SK-MEL-5 (cell line): ENCODE measurements at places on chromosomes 6 and 20.

DNA sequence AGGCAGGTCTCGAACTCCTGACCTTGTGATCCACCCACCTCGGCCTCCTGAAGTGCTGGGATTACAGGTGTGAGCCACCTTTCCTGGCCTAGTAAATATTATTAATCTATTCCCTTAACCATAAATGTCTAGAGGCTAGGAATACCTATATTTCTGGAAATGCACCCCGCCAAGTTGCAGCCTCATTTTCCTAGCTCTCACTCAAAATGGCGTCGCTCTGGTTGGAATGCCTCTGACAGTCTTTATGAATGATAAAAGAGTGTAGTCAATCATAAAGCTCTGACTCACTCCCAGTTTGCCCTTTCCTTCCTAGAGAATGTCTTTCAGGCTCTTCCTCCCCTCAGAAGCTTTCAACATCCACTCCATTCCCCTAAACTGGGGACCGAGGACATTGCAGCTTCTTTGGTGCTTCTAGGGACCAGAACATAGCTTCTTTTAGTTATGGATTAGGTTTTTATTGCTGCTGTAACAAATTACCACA is 14.1 kb upstream of the TRIM26 start:
- peak; percentile 21 for DNase-seq

GRCh38 chr6:151240036-151240685 is 394 bp downstream of the AKAP12 start:
- DNase-seq, result peak; percentile 25

- DNase-seq, result no peak
Measured at GRCh38 chr6:56499095-56499494, 143.6 kb downstream of the DST start.

GRCh38 chr6:142380626-142381025 is 78.8 kb downstream of the ADGRG6 start:
- no peak for DNase-seq

DNA sequence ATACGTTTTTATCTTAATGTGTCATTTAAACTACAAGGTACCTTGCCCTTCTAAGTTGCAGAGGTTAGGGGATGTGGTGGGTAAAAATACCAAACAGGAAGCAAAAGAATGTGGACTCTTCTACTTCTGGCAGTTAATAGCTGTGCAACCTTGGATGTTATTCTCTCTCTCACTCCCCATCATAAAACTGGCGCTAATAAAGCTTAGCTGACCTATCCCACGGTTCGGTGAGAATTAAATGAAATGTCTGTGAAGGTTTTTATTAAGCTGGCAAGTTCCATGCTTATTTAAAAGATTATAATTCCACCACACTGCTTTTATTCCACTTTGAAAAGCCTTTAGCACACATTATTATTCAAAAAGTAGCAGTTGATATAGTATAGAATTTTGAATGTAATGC is 127.8 kb upstream of the SLC22A23 start:
- no peak for DNase-seq

- DNase-seq, result no peak
Measured at GRCh38 chr6:88910922-88911778, 52.3 kb downstream of the RNGTT start.

DNA sequence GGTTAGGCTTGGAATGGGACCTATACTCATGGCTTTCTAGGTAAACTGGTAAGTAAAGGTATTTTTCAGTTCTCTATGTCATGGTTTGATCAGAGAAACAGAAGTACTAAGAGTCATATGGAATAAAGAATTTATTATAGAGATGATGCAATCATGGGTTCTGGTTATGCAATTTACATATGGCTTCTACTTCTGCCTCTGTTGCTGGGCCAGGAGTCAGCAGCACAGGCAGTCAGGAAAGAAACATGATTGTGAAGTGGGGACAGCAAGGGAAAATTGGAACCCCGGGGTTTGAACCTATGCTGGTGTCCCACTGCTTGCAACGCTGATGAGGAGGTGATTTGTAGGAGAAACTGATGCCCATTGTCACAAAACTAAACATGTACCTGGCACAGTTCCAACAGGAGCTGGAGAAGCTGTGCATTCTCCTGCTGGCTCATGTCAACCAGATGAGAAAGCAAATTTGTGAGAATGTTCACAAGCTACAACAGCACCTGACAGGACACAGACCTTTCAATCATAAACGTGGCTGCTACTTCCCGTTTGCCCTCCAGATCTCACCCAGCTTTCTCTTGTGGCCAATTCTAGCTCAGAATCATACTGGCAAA is 887.1 kb downstream of the TFAP2A start:
- DNase-seq, result no peak

DNA sequence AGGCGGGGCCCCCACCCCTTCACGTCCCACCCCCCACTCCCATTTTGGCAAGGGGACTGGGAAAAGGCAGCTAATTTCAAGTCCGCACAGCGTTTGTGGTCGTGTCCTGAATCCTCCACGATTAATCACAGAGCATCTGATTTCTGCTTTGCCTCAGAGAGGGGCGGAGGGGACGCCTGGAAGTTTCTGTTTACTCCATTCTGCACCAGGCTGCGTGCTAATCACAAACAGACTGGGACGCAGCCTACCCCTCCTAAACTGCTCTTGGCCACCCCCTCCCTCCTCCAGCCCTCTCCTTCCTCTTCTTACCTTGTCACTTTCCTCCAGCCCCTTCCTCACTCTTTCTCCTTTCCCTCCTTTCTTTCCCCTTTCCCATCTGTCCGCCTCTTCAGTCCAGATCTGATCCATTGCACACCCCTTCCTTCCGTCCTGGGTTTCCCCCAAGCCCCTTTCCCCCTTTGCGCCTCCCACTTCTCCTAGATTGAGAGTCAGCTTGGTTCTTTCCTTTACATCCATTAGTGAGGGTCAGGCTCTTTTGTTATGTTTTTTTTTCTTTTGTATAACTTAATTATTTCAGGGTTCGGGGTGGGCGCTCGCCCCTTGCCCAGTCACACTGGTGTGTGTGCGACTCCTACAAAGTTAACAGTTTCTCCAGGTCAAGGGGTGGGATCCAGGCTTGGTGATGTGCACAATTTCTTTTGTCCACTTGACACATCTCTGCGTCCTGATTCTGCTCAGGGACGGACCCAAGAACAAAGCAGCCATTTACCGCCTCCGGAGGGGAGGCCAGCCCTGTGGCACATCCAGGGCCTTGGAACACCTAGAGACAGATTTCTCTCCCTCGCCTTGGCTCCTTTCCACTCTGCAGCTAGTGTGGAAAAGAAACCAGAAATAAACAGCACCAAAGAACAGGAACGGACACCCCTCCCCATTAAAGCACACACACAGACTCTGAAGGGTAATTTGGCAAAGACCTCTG is 520 bp upstream of the RIPOR3 start:
- no peak for DNase-seq

DNA sequence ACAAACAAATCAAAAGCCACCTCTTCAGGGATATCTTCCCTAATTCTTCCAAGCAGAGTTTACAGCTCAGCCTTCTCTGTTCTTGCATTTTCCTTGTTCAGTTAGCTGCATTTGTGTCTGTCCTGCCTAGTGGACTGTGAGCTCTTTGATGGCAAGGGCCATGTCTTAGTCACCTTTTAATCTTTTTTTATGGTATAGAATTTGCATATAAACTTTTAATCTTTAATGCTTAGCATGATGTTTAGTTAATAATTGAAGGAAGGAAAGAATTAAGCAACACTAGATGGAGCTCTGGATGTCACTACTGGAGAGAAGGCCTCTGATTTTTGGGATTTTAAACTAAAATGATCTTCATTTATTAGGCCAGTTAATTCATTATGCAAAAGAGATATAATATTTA is 12.1 kb downstream of the PPP2R5D start:
- DNase-seq, result no peak

DNA sequence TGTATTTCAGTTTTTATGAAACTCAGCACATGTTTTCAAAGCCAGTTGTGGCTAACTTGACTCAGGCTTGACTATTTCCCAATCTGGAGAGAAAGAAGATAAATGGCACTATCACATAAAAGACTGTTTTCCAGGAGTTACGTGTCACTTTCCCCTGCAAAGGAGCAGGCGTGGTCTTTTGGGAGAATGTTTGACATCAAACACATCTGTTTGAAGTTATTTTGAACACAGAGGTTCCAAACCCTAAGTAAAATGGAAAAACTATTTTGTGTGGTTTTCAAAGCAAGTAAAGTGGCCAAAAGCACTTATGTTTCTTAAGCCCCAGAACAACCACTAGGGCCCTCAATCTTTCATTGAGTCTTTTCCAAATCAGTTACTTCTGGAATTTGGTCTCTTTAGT is 89.7 kb downstream of the FOXF2 start:
- DNase-seq, result no peak
